Activated CD4-positive, alpha-beta T cell treated with anti-CD3 and anti-CD28 coated beads, Interleukin-2, amount 10 ng/mL, durations not matched to agents 7 days and 5 days (primary cell): ENCODE measurements at places on chromosomes 6 and 20. TPM values are rescaled to one million over a fixed set of nuclear protein-coding genes. Genes with fewer than 3 reads are reported as not detected.

Gene MOCS1
- 1.7 TPM for total RNA-seq

- peaks cover 11% of the 10 kb centered on the region for H3K36me3 ChIP-seq
- no peak for DNase-seq
- no peak overlapping the region for H3K27ac ChIP-seq
Measured at GRCh38 chr20:37317316-37317715, 27.9 kb downstream of the MANBAL start.

DNA sequence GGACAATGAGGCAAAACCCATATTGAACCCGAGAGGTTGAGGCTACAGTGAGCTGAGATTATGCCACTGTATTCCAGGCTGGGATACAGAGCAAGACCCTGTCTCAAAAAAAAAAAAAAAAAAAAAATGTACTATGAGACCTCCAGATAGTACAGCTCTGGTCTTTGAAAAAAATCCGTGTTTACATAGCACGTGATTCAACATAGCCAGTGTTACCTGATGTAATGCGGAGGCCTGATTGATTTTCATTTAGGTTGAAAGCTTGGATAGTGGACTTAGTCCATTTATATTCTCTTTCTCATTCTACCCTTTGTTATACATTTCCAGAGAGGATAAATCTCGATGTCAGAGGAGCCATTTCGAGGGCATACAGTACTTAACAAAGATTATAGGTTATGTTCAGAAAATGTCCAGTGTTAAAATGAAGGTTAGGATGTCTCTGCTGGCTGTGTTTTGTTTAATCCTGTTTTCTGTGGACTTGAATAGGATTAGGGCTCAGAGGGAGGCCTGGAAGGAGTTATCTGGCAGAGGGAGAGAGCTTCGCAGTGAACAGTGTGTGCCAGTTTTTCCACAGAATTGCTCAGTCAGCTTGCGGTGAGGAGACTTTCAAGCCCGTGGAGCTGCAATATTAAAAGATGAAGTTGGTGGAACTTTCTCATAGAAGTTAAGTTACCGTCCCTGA is 33.9 kb upstream of the BCLAF1 start:
- H3K36me3 ChIP-seq = no peaks in the 10 kb centered on the region
- peaks cover 3% of the 10 kb centered on the region for H3K27me3 ChIP-seq
- H3K4me1 ChIP-seq = no peaks in the 10 kb centered on the region
- H3K4me3 ChIP-seq = no peak overlapping the region
- DNase-seq = no peak
- no peak overlapping the region for H3K27ac ChIP-seq

DNA sequence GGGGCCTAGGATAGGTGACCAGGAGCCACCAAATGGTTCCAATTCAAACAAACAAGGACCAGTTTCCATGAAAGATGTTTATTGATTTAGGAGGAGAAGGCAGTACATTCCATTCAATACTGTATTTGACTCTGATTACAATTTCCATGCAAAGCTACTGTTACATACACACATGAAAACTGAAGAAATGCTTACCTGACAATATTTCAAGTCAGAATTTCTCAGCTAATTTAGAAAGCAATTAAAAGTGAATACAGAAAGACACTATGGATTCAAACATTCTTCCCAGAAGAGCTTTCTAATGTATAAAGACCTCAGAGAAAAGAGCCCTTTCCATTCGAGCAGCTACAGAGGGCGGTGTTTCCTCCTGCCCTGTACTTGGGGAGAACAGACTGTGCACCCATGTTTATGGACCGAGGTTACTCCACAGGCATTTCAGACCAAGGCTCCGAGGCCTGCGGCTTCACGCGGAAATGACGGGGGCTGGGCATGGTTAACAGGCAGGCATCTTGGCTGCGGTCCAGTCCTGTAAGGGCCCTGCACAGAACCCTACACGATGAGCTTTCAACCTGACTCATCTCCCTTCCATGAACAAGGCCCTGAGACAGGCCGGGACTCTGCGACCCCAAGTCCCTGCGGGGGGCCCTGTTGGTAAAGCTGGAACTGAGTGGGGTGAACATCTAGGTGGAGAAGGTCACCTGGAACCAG is 25.7 kb upstream of the TCFL5 start:
- H3K27ac ChIP-seq = peak overlapping the region; percentile 13
- DNase-seq = peak; percentile 23
- peaks cover 36% of the 10 kb centered on the region for H3K4me1 ChIP-seq
- H3K27me3 ChIP-seq = no peaks in the 10 kb centered on the region
- H3K36me3 ChIP-seq = peaks cover 52% of the 10 kb centered on the region

GRCh38 chr6:159753081-159753872 is 8.6 kb upstream of the ACAT2 start:
- no peaks in the 10 kb centered on the region for H3K27me3 ChIP-seq
- no peak overlapping the region for H3K4me3 ChIP-seq
- DNase-seq = no peak
